Ovary (tissue), 10 donors: ENCODE measurements at places on chromosomes 6 and 20. TPM values are rescaled to one million over a fixed set of nuclear protein-coding genes. Genes with fewer than 3 reads are reported as not detected.

- no peaks in the 10 kb centered on the region for H3K36me3 ChIP-seq
- H3K4me1 ChIP-seq = no peaks in the 10 kb centered on the region
- no peaks in the 10 kb centered on the region for H3K27me3 ChIP-seq
These were observed 58.7 kb upstream of the SLC2A12 start for GRCh38 chr6:134111062-134111677.

GRCh38 chr6:144820270-144820669 lies 535.1 kb downstream of the UTRN start:
- H3K27me3 ChIP-seq = no peaks in the 10 kb centered on the region
- no peaks in the 10 kb centered on the region for H3K4me1 ChIP-seq
- no peak for DNase-seq
- no peak overlapping the region for H3K4me3 ChIP-seq
- no peak overlapping the region for H3K27ac ChIP-seq
- H3K36me3 ChIP-seq = no peaks in the 10 kb centered on the region

DNA sequence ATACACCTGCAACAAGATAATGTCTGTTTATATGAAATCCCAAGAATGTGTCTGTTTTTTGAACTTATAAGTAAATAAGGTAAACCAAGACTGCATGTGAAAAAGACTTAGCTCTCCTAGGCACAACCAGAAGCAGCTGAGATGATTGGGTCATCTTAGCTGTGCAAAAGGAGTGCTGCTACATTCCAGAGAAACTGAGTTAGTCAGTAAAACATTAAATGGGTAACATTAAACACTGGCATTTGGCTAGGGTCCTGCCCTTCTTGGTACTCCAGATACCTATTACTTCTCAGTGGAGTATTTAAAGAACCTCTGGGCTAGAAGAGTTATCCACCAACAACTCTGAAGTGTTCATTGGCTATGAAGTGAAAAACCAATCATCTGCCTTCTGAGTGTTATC lies 47.8 kb downstream of the ILRUN start:
- H3K4me3 ChIP-seq = no peak overlapping the region
- no peak for DNase-seq
- H3K4me1 ChIP-seq = no peaks in the 10 kb centered on the region
- no peak overlapping the region for H3K27ac ChIP-seq

DNA sequence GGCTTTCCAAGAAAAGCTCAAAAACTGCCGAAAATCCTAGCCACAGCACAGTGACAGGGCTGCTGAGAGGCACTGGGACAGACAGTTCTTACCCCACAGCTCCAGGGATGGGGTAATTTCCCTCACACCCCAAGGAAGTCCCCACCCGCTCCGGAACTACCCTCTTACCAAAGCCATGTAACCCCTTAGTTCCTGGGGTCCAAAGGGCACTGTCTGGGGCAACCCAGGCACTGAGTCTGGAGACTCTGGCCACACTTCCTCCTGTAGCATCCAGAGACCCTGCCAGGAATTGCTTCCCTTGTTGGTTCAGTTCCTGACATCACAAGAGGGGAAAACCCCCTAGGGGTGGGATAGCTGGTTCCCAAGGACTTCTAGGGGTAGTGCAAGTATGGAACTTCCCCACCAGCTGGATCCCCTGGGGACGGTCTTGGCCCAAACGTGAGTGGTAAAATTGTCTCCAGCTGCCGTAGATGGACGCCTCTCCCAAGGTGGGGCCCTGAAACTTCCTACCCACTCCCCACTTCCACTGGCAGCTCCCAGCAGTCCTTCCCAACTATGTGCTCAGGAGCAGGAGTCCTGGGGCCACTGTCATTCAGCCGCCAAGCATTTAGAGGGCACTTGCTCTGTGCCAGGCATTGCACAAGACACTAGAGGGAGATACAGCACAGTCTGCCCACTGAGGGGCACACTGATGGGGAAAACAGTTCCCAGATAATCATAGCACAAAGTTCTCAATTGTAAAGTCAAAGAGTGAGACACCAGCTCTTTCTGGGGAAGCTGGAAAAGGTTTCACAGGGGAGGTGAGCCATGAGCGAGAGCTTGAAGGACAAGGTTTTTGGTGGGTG lies 17.2 kb upstream of the HCK start:
- peaks cover 3% of the 10 kb centered on the region for H3K4me1 ChIP-seq
- no peak for DNase-seq
- no peaks in the 10 kb centered on the region for H3K36me3 ChIP-seq
- H3K4me3 ChIP-seq = no peak overlapping the region
- no peak overlapping the region for H3K27ac ChIP-seq

DNA sequence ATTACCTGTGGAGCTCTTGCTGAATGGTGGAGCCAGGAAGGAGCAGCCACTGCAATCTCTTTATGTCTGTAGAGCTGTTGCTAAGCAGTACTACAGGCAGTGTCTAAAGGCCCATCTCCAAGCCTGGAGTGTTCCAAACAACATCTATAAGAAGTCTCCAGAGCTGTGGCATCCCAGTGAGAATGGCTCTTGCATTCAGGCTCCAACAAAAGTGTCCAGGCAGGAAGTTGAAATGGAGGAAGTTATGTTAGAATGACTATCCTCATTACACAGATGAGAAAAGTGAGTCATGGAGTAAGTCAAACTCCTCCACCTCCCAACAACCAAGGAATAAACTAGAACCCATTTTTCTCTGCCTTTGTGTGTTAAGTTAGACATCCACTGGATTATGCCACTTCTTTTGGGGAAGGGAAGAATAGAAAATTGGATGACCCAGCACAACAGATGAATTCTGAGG lies 288.5 kb upstream of the STXBP5 start:
- no peaks in the 10 kb centered on the region for H3K27me3 ChIP-seq
- no peak overlapping the region for H3K4me3 ChIP-seq
- no peak overlapping the region for H3K27ac ChIP-seq
- no peaks in the 10 kb centered on the region for H3K36me3 ChIP-seq

SOX4 gene
- total RNA-seq = 50.9 TPM

DNA sequence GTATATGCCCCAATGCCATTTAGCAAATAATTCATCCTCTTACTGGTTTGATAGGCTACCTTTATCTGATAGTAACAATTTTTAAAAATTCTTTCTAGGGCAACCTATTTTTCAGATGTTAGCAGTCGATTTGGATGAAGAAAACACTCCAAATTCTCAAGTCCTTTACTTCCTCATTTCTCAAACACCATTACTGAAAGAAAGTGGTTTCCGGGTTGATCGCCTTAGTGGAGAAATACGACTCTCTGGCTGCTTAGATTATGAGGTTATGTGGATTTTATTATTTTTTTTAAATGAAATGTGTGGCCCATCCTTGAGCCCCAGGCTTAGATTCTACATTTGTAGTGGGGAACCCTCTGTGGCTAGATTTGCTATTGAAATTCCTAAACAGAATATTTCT lies 26.3 kb downstream of the CDH26 start:
- H3K4me1 ChIP-seq = no peaks in the 10 kb centered on the region
- H3K36me3 ChIP-seq = no peaks in the 10 kb centered on the region
- no peak overlapping the region for H3K27ac ChIP-seq
- no peaks in the 10 kb centered on the region for H3K27me3 ChIP-seq
- no peak for DNase-seq

GRCh38 chr20:51622004-51622874 lies 79.7 kb upstream of the NFATC2 start:
- H3K4me1 ChIP-seq = peaks cover 3% of the 10 kb centered on the region
- no peak overlapping the region for H3K27ac ChIP-seq
- DNase-seq = no peak
- H3K36me3 ChIP-seq = no peaks in the 10 kb centered on the region
